ENCODE measurements at places on chromosomes 1 and 21. TPM values are rescaled to one million over a fixed set of nuclear protein-coding genes. Genes with fewer than 3 reads are reported as not detected.

HLCS gene
- 7.2 TPM for total RNA-seq

SYT6 gene
- total RNA-seq: 0.66 TPM

MSH4 gene
- not detected for total RNA-seq

LIPI gene
- total RNA-seq: not detected

EFNA3 gene
- total RNA-seq: 4.9 TPM

LRRC38 gene
- not detected for total RNA-seq

SRSF11 gene
- total RNA-seq: 76.1 TPM

ASCL5 gene
- 0.08 TPM for total RNA-seq

HSD3B2 gene
- total RNA-seq: not detected

TEX38 gene
- not detected for total RNA-seq

LENEP gene
- total RNA-seq: not detected

KLF17 gene
- total RNA-seq: 0.43 TPM

PRRX1 gene
- total RNA-seq: not detected

LEMD1 gene
- total RNA-seq: not detected

SH3BGR gene
- total RNA-seq: 1.1 TPM

PROK1 gene
- total RNA-seq: not detected

PARK7 gene
- total RNA-seq: 333 TPM

PTGFR gene
- not detected for total RNA-seq

CA14 gene
- not detected for total RNA-seq

BSND gene
- total RNA-seq: not detected

SLAMF7 gene
- total RNA-seq: 1.8 TPM

ARMH1 gene
- total RNA-seq: 0.55 TPM

DDAH1 gene
- total RNA-seq: 6.9 TPM

TNNT2 gene
- total RNA-seq: 0.30 TPM

RIPPLY3 gene
- total RNA-seq: 0.56 TPM

ATP1A2 gene
- not detected for total RNA-seq

ZNF697 gene
- 1.6 TPM for total RNA-seq

LAX1 gene
- total RNA-seq: not detected

CAMK1G gene
- total RNA-seq: 0.22 TPM

LCE1A gene
- not detected for total RNA-seq

IFI44 gene
- 0.54 TPM for total RNA-seq

TTC34 gene
- total RNA-seq: 0.03 TPM

EPHB2 gene
- 64.1 TPM for total RNA-seq

S100A16 gene
- total RNA-seq: 412 TPM

GOLT1A gene
- total RNA-seq: 4.7 TPM

PGBD5 gene
- total RNA-seq: 0.82 TPM

ZNF281 gene
- 26.1 TPM for total RNA-seq

VAMP4 gene
- total RNA-seq: 5.4 TPM

RASSF5 gene
- 1.4 TPM for total RNA-seq

BLACAT1 gene
- total RNA-seq: not detected

MMEL1 gene
- not detected for total RNA-seq

ADGRL2 gene
- total RNA-seq: 12.2 TPM

LYPD8 gene
- not detected for total RNA-seq

TCHHL1 gene
- not detected for total RNA-seq

SLC1A7 gene
- total RNA-seq: not detected

SYDE2 gene
- total RNA-seq: 0.72 TPM

PTAFR gene
- total RNA-seq: 0.29 TPM

CELA2B gene
- total RNA-seq: not detected

IL10 gene
- not detected for total RNA-seq

MAP1LC3C gene
- total RNA-seq: not detected
